ENCODE measurements at places on chromosomes 11 and 22.

- DNase-seq = no peak
Observed at GRCh38 chr22:37953062-37953436, 352 bp downstream of the C22orf23 start.

- DNase-seq = no peak
Observed at GRCh38 chr11:84645988-84646694, 981.0 kb downstream of the DLG2 start.

DNA sequence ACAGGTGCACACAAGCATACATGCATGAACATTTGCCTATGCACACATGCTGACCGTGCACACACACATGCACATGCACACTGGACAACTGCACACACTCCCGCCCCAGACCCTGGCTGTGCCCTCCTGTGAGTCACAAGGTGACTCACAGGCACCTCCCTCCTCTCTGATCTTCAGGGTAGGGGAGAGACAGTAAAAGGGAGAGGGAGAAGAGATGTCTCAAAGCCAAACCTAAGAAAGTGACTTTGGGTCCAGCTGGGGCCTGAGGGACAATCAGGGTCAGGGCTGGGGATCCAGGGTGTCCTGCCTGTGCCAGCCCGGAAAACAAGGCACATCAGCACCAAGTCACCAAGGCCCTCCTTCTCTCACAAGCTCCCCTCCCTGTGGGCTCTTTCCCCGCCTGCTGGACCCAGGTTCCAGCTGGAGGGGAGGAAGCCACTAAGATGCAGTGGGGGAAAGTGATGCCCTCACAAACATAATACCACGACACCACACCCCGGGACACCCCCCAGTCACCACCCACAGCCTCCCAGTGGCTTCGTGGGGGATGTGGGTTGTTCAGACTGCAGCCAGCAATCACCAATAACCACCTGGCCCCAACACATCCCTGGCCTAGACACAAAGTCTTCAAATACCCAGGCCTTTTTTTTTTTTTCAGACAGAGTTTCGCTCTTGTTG is 39.3 kb downstream of the PDGFB start:
- no peak for DNase-seq

DNA sequence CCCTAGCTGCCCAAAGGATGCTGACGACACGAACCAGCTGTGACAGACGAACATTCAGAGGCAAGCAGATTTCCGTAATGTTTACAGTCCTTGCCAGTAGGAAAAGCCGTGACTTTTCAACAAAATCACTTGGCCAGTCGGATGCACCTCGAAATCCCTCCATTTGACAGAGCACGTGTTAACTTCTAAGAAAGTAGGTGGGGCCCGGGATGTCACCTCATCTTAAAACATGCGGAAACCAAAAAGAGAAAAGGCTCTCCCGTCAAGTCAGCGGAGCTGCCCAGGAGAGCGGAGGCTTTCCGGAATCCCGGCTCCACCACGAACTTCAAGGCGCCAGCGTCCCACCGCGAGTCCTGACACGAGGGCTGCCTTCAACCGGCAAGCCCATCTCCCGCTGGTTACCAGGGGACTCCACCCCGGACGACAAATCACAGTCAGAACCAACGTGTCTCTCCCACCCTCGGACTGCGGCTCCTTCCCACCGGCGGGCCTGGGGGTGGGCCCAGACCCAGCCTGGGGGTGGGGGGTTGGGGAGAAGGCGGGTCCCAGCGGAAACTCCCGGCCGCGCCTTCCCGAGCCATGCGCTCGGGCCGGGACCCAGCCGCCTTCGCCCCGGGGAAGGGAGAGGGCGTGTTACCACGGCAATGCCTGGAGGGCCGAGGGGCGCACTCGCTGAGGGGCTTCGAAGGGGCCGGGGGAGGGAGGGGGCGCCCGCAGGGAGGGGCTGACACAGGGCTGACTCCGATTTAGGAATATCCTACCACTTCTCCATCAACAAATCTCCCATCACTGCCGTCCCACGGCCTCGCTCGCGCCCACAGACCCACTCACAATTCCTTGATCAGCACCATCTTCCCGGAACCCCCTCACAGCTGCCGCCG is 475 bp downstream of the PITPNB start:
- no peak for DNase-seq

DNA sequence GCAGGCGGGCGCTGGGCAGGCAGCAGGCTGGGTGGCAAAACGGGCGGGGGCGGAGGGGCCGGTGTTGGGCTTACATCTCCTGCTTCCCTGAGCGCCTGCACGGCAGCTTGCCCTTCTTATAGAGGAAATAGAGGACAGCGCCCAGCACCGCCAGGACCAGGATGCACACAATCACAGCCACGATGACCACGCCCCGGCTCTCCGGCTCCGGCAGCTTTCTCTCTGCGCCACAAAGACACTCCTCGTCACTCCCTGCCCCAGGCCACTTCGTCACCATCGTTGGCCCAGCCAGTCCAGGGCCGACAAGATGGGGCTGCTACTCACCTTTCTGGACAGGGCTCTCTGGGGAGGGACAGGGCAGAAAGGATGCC is 6.3 kb downstream of the MCAM start:
- DNase-seq = no peak

DNA sequence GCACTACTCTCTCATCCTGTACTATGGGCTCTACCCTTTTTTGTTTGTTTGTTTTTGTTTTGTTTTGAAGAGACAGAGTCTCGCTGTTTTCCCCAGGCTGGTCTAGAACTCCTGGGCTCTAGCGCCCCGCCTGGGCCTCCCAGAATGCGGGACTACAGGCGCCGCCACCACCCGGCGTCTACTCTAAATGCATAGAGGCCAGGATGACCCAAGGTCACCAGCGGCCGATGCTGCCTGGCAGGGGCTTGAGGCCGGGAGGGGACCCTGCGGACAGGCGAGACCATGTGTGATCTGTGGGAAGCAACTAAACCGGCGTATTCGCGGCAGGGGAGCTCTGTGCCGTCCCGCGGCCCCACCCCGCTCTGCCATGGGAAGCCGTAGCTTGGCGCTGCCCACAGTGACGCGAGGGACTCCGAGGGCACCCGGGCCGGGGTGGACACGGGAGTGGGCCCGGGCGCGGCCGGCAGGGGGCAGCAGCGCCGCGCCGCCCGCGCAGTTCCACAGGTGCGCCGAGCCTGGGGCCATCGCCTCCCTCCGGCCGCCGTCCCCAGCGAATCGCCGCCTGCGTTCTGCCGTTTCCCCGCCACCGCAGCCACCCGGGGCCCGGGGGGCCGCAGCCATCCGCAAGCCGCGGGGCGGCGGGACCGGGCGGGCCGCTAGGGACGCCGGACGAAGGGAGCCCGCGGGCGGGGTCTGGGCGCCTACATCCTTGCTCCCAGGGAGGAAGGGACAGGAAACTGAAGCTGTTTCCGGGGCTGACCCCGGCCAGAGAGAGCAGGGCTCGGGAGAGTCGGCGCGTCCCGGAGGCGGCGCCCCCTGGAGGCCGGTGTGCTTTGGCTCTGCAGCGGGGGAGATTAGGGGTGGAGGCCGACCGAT is 12.3 kb upstream of the HDHD5 start:
- DNase-seq = peak; percentile 94

GRCh38 chr22:19525116-19525660 is 978 bp upstream of the CLDN5 start:
- no peak for DNase-seq

DNA sequence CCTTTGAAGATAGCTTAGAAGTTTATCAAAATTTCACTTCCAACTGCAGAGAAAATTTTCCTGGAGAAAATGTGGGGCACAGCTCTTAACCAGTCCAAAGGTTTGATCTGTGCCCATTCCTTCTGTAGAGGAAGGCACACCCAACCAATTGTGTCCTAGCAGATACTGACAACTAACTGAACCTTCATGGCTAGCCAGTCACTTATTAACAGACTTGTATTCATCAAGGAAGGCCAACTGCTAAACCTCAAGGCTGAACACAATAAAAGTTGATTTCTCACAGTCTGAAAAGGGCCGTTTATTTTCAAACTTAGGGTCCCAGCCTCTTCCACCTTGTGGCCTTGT is 19.5 kb downstream of the SYT13 start:
- no peak for DNase-seq

DNA sequence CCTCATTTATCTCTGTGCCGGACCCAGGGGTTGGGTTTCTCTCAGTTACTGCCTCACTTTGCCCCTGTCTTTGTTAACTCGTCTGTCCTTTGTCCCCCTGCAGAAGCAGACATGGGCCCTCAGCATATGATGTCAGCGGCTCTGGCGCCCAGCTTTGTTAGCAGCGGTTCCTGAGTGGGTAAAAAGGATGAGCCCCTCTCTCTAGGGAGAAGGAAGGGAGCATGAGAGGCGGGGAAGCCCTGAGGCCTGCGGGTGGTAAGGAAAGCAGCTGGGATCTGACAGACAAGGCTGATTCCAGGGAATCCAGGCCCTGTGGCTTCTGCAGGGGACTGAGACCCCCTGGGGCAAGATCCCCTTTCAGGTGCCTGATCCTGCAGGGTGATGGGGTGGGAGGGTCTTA is 51.7 kb downstream of the MCM5 start:
- no peak for DNase-seq

DNA sequence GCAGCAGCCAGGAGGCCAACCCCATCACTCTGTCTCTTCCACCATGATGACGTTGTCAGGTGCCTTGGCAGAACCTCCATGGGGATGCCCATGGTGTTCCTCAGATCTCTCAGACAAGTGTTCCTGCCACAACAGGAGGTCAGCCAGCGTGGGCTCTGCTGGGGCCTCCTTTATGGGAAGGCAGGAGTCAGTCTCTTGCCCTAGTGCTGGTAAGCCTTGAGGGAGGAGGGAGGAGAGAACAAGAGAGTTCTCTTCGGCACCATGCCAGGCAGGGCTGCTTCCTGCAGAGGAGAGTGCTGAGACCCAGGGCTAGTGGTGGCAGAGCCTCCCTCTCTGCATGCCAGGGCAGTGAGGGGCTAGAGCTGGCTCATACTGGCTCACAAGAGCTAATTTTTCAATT is 32.5 kb downstream of the GNAZ start:
- DNase-seq = no peak

- no peak for DNase-seq
Observed at GRCh38 chr22:37744589-37744988, 47.7 kb downstream of the TRIOBP start.

DNA sequence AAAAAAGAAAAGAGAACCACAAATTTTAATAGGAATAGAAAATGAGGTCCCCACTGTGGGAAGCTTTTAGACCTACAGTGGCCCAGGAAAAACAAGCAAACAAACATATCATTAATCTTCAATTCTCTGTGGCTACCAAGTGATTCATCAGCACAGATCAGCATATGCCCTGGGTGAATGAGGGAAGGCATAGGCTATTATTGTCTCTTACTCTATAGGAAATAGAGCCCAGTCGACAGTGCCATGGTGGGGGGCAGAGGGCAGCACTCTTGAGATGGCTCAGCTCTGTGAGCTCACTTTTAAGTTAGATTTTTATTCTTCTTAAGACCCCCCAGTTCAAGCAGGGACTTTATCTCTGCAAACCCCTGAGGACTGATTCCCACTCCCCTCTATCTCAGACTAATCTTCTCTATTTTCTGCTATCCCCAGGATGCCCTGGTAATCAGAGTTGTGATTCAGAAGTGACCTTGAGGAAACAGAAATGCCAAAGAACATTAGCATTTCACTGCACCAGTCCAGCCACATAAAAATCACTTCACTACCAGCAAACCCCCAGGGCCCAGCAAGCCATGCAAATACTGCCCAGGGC is 9.5 kb upstream of the FEZ1 start:
- DNase-seq = no peak

- DNase-seq = no peak
Observed at GRCh38 chr11:578276-579035, 2.2 kb downstream of the PHRF1 start.

- no peak for DNase-seq
Observed at GRCh38 chr11:14255238-14255534, 103.8 kb downstream of the RRAS2 start.

- peak; percentile 5 for DNase-seq
Observed at GRCh38 chr22:41127451-41127850, 35.1 kb downstream of the EP300 start.

- DNase-seq = no peak
Observed at GRCh38 chr11:61685617-61685967, 5.4 kb downstream of the DAGLA start.

DNA sequence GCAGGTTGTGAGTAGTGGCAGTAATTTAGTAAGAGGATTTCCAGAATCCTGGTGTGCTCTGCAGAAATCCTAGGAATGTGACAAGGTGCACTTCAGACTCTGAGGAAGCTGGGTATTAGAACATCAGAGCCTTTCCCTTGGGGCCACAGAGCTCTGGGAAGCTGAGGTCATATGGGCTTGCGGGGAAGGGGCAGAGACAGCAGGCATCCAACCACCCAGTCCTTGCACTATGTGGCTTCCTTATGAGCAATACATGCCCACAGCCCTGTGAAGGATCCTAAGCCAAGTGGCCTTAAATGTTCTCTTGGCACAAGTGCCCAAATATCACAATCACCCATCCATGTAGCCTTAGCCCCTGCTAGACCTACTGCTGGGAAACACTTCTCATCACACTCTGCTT is 46.2 kb downstream of the P4HA3 start:
- DNase-seq = no peak

- no peak for DNase-seq
Observed at GRCh38 chr22:47233316-47234243, 471.1 kb downstream of the TBC1D22A start.

DNA sequence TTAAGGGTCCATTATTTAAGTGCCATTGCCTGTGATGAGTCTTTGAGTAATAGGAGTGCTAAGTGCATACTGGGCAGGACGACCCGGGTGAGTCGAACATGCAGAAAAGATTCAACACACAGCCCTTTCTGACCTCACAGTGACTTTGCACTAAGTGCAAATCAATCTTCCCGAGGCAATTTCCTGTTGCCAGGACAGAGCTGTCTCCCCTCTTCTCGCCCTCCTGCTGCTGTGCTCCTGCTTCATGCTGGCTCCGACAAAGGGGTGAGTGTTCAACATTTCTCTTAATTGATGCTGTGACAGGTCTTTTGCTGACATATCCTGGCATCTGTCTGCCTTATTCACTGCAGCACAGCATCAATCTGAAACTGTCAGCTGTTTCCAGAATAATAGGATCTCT is 42.0 kb downstream of the MCHR1 start:
- DNase-seq = no peak

- DNase-seq = no peak
Observed at GRCh38 chr11:17571431-17572358, 24.6 kb downstream of the OTOG start.

DNA sequence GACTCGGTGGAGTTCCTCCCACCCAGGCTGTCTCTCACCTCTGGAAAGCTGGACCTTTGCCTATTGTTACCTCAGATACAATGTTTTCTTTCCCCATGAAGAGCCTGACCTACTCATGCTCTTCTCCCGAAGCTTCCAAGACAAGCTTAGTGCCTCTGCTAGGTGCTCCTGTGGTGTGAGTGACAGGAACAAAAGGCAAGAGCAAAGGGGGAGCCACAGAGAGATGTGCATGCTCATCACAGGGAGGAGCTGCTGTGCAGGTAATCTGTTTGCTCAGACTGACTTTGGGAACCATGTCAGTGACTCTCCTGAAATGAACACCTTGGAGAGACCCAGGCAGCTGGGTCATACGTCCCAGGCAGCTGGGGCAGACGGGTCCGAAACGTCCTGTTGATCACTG is 53.6 kb upstream of the VSTM5 start:
- DNase-seq = no peak

Measured in hypothalamus (tissue), 51 donors.